ENCODE measurements at places on chromosomes 2 and 18. TPM values are rescaled to one million over a fixed set of nuclear protein-coding genes. Genes with fewer than 3 reads are reported as not detected.
A peak's percentile ranks its signal among the peaks of the same experiment; 100 is the strongest.

Gene CCDC85A
- 0.15 TPM for total RNA-seq

Gene TET3
- 28.7 TPM for total RNA-seq

Gene TBR1
- total RNA-seq: 0.17 TPM

GRCh38 chr2:232897598-232898408 is 27.7 kb downstream of the SNORC start:
- H3K27me3 ChIP-seq: no peaks in the 10 kb centered on the region
- H3K36me3 ChIP-seq: no peaks in the 10 kb centered on the region
- DNase-seq: no peak

- no peak overlapping the region for H3K4me3 ChIP-seq
- H3K27ac ChIP-seq: peak overlapping the region; percentile 16
- no peaks in the 10 kb centered on the region for H3K4me1 ChIP-seq
- peaks cover 55% of the 10 kb centered on the region for H3K36me3 ChIP-seq
- H3K27me3 ChIP-seq: no peaks in the 10 kb centered on the region
These were observed 13.2 kb downstream of the ITM2C start for GRCh38 chr2:230877759-230878598.

DNA sequence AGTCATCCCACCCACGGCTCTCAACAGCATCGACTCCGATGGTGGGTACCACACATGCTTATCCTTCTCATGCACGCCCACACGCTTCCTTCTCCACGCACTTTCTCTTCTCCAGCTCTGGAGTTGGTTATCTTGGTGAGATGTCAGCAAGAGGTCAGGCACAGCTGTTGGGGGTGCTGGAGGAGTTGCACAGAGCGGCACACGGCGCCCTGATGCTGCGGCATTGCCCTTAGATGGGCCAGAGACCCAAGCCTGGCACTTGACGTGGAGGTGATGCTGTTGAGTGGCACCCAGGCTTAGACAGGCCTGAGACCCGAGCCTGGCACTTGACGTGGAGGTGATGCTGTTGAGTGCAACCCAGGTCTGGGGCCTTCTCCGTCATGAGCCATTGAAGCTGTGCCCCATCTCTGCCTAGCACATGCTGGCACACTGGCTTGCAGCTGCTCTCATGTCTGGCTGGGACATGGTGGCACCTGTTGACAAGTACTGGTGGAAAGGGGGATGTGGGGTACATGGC is 83.2 kb downstream of the DGKD start:
- no peak overlapping the region for H3K27ac ChIP-seq
- peaks cover 4% of the 10 kb centered on the region for H3K4me1 ChIP-seq
- H3K27me3 ChIP-seq: no peaks in the 10 kb centered on the region
- no peak overlapping the region for H3K4me3 ChIP-seq
- DNase-seq: no peak

- no peak for DNase-seq
- no peak overlapping the region for H3K4me3 ChIP-seq
- no peaks in the 10 kb centered on the region for H3K36me3 ChIP-seq
- no peaks in the 10 kb centered on the region for H3K27me3 ChIP-seq
These were observed 63.1 kb upstream of the SPATS2L start for GRCh38 chr2:200243441-200243840.

Gene DYNC2LI1
- 21.3 TPM for total RNA-seq

GRCh38 chr2:54725343-54726099 is 2.1 kb downstream of the EML6 start:
- DNase-seq: no peak
- H3K27me3 ChIP-seq: peaks cover 24% of the 10 kb centered on the region
- peaks cover 6% of the 10 kb centered on the region for H3K4me1 ChIP-seq
- no peak overlapping the region for H3K27ac ChIP-seq

DNA sequence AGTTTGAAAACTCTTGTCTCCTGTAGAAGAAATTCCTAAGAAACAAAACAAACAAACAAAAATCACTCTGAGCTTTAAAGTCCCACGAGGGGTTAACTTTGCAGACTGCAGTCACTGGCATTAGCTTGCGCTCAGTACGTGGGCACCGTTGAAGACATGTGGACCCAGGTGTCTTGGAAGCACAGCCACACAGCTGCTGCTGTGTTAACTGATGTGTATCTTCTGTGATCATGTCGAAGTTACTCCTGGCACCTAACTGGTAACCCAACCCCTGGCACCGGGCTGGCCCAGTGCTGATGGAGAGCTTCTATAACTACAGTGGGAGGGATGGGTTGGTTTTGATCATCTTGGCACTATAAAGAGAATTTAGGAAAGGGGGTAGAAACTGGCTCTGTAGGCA is 51.6 kb upstream of the FHL2 start:
- no peak for DNase-seq
- no peaks in the 10 kb centered on the region for H3K36me3 ChIP-seq
- H3K4me1 ChIP-seq: no peaks in the 10 kb centered on the region

Gene IGFBP2
- total RNA-seq: 767 TPM

DNA sequence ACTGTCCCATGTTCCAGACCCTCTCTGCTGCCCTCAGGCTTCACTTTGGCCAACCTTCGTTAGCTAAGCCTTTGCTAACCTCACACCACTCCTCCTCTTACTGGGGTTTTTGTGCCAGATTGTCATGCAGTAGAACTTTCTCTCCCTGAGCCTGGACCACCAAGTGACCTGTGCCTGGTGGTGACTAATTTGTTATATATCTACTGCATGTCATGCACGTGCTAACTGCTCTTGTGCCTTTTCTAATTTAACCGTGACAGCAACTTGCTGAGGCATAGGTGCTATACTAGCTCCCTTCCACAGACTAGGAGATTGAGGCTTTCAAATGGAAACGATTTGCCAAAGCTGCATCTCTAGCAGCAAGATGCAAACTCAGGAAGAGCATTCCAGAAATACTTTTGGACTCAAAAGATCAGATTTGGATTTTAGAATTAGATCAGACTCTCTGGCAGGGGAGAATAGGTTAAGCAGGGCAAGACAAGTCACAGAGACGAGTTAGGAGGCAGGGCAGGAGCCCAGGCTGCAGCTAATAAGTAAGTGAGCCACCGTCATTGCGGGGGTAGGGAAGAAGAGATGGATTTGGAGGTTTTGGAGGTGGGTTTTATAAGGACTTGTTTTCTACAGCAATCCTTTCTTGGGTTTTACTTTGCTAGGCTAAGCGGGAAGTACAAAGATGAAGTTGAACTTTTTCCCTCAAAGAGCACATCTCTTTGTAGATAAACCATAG is 1.8 kb downstream of the PPP1R7 start:
- no peaks in the 10 kb centered on the region for H3K27me3 ChIP-seq
- no peaks in the 10 kb centered on the region for H3K4me1 ChIP-seq
- DNase-seq: no peak
- H3K4me3 ChIP-seq: no peak overlapping the region
- peaks cover 4% of the 10 kb centered on the region for H3K36me3 ChIP-seq

GRCh38 chr2:133456156-133456555 is 112.1 kb downstream of the NCKAP5 start:
- no peak for DNase-seq
- peaks cover 8% of the 10 kb centered on the region for H3K4me1 ChIP-seq
- H3K4me3 ChIP-seq: no peak overlapping the region
- H3K27ac ChIP-seq: no peak overlapping the region
- H3K27me3 ChIP-seq: no peaks in the 10 kb centered on the region
- H3K36me3 ChIP-seq: no peaks in the 10 kb centered on the region

Gene FSHR
- not detected for total RNA-seq

GRCh38 chr18:64171576-64171975 is 22.7 kb upstream of the LINC00305 start:
- no peaks in the 10 kb centered on the region for H3K4me1 ChIP-seq
- H3K27ac ChIP-seq: no peak overlapping the region
- no peak overlapping the region for H3K4me3 ChIP-seq
- no peak for DNase-seq
- no peaks in the 10 kb centered on the region for H3K36me3 ChIP-seq
- H3K27me3 ChIP-seq: no peaks in the 10 kb centered on the region

Gene CFC1
- not detected for total RNA-seq

GRCh38 chr2:3203497-3204019 is 174.1 kb downstream of the EIPR1 start:
- peak overlapping the region; percentile 60 for H3K27ac ChIP-seq
- peaks cover 25% of the 10 kb centered on the region for H3K4me1 ChIP-seq
- no peaks in the 10 kb centered on the region for H3K36me3 ChIP-seq
- no peak for DNase-seq
- H3K4me3 ChIP-seq: no peak overlapping the region

- no peaks in the 10 kb centered on the region for H3K27me3 ChIP-seq
- no peak overlapping the region for H3K4me3 ChIP-seq
These were observed 64.4 kb downstream of the TSN start for GRCh38 chr2:121819846-121820245.

Gene ABCG8
- total RNA-seq: not detected

Gene DOK6
- 17.0 TPM for total RNA-seq

Gene TEKT4
- not detected for total RNA-seq

Gene TMEM17
- 1.5 TPM for total RNA-seq

DNA sequence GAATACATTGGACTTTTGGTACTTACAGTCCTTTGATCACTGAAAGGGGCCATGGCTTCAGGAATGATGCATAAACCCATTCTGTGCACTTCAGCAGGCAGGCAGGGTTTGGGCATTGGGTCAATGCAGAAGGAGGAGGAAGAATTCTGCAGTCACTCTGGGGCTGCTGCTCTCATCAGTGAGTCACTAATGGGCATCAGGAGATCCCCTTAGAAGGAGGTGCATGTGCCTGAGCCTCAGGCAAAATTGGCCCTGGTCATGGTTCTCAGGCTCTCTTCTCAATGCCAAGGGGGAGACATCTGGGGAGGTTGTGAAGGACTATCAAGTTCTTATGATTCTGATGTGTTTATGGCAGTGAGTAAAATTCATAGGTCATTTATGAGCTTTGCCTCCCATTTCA is 52.0 kb upstream of the TNP1 start:
- H3K4me1 ChIP-seq: no peaks in the 10 kb centered on the region
- H3K27ac ChIP-seq: no peak overlapping the region
- no peaks in the 10 kb centered on the region for H3K36me3 ChIP-seq
- DNase-seq: no peak
- no peak overlapping the region for H3K4me3 ChIP-seq

- H3K4me3 ChIP-seq: no peak overlapping the region
- H3K4me1 ChIP-seq: peaks cover 22% of the 10 kb centered on the region
- H3K27ac ChIP-seq: no peak overlapping the region
- DNase-seq: peak; percentile 15
- no peaks in the 10 kb centered on the region for H3K27me3 ChIP-seq
These were observed 97.9 kb upstream of the SOX11 start for GRCh38 chr2:5594249-5594695.

GRCh38 chr2:40719414-40719813 is 267.5 kb upstream of the SLC8A1 start:
- H3K36me3 ChIP-seq: no peaks in the 10 kb centered on the region
- no peaks in the 10 kb centered on the region for H3K27me3 ChIP-seq
- no peak for DNase-seq
- H3K4me3 ChIP-seq: no peak overlapping the region
- no peak overlapping the region for H3K27ac ChIP-seq
- H3K4me1 ChIP-seq: no peaks in the 10 kb centered on the region

Gene DSC1
- not detected for total RNA-seq

DNA sequence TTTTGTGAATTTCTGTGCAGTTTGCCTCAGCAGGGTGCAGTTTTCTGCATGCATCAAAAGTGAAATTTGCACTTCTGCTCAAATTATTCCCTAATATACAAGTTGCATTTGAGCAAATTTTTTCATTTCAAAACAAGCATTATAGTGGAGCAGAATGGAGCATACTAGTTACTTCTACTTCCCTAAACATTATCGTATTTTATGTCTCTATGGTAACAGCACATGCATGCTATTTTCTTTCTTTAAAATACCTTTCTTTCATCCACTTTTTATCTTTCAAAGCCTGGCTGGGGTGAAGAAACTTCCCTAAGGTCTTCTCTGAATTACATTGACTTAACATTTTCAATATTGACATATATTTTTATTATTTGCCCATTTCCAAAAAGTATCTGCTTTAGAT is 11.2 kb downstream of the RHBDD1 start:
- no peaks in the 10 kb centered on the region for H3K27me3 ChIP-seq
- no peaks in the 10 kb centered on the region for H3K4me1 ChIP-seq
- no peak overlapping the region for H3K4me3 ChIP-seq
- H3K36me3 ChIP-seq: no peaks in the 10 kb centered on the region

- DNase-seq: no peak
- no peaks in the 10 kb centered on the region for H3K36me3 ChIP-seq
- no peaks in the 10 kb centered on the region for H3K27me3 ChIP-seq
- H3K27ac ChIP-seq: no peak overlapping the region
These were observed 95.6 kb upstream of the CTDP1 start for GRCh38 chr18:79583984-79584401.

Gene RGPD4
- not detected for total RNA-seq

GRCh38 chr18:37987901-37988300 is 422.3 kb upstream of the CELF4 start:
- H3K36me3 ChIP-seq: no peaks in the 10 kb centered on the region
- no peak for DNase-seq
- H3K4me1 ChIP-seq: no peaks in the 10 kb centered on the region
- H3K27me3 ChIP-seq: no peaks in the 10 kb centered on the region
- H3K4me3 ChIP-seq: no peak overlapping the region

Gene SOX11
- total RNA-seq: 75.1 TPM

DNA sequence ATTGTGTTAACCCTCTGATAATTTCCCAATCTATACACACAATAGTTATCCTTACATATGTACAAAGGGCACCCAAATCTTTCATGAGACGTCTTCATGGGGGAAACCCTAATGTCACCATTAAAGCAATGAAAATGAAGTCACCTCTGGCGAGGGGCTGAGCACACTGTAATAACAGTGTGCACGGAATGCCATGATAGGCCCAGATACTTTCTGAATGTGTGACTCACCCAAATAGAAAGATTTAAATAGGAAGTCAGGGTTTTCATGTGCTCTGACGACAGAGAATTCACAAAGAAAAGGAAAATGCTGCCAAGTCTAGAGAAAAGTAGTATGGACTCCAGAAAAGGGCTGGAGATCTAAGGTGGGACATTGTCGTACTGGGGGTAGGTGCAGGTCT is 128.3 kb downstream of the SATB2 start:
- H3K27me3 ChIP-seq: no peaks in the 10 kb centered on the region
- H3K36me3 ChIP-seq: no peaks in the 10 kb centered on the region
- H3K4me3 ChIP-seq: no peak overlapping the region
- H3K27ac ChIP-seq: no peak overlapping the region

DNA sequence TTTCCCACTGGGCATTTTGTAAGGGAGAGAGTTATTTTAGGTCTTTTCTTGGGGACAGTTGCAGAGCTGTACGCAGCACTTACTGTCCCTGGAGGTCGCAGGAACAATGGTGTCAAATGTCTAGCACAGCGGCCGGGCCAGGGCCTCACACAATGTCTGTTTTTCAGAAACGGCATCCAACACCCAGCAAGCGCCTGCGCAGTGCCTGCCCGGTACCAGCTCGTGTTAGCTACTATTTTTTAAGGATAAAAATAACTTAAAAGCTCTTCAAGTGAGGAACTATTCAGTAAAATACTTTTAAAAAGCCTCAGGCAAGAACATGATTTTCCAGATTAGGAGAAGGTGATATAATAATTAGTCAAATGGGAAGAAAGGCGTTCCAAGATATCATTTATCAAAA is 90.0 kb downstream of the MBP start:
- no peak overlapping the region for H3K4me3 ChIP-seq
- no peaks in the 10 kb centered on the region for H3K27me3 ChIP-seq
- no peaks in the 10 kb centered on the region for H3K4me1 ChIP-seq
- no peaks in the 10 kb centered on the region for H3K36me3 ChIP-seq

Gene LRRTM1
- not detected for total RNA-seq

GRCh38 chr2:125479143-125479636 is 1176.8 kb upstream of the GYPC start:
- H3K27me3 ChIP-seq: no peaks in the 10 kb centered on the region
- DNase-seq: no peak
- no peak overlapping the region for H3K4me3 ChIP-seq
